ENCODE measurements at places on chromosomes 7 and 10.

- DNase-seq, result no peak
Measured at GRCh38 chr10:77333610-77334340, 303.8 kb downstream of the KCNMA1 start.

- no peak for DNase-seq
Measured at GRCh38 chr7:158868764-158869410, 12.5 kb downstream of the DYNC2I1 start.

DNA sequence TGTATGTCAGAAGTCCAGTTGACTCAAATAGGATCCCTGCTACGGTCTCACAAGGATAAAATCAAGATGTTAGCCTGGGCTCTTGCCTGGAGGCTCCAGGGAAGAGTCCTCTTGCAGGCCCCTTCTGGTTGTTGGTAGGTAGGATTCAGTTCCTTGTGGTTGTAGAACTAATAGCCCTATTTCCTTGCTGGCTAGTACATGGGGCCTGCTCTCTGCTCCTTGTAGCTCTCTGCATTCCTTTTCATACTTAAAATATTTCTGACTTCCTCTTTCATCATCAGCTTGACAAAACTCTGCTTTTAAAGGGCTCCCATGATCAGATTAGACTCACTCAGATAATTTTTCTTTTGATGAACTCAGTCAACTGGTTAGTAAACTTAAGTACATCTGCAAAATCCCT is 756.7 kb downstream of the GATA3 start:
- no peak for DNase-seq

DNA sequence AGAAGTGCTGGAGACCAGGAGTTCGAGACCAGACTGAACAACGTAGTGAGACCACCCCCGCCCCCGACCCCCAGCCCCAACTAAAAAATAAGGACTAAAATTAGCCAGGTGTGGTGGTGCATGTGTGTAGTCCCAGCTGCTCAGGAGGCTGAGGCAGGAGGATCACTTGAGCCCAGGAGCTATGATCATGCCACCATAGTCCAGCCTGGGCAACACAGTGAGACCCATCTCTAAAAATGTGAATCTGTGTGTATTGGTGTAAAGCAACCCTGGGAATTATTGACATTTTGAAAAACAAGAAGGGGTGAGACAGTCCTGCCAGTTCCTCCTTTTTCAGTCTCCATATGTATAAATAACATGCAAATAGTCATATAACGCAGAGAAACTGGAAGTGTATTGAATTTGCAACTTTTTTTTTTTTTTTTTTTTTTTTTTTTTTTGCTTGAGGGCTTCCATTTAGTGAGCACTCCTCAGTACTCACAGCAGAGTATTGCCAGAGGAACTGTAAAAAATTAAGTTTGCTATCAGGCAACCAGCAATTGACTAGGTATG is 3.4 kb upstream of the ITGB1 start:
- DNase-seq, result no peak

- no peak for DNase-seq
Measured at GRCh38 chr10:114328441-114328812, 75.9 kb downstream of the AFAP1L2 start.

DNA sequence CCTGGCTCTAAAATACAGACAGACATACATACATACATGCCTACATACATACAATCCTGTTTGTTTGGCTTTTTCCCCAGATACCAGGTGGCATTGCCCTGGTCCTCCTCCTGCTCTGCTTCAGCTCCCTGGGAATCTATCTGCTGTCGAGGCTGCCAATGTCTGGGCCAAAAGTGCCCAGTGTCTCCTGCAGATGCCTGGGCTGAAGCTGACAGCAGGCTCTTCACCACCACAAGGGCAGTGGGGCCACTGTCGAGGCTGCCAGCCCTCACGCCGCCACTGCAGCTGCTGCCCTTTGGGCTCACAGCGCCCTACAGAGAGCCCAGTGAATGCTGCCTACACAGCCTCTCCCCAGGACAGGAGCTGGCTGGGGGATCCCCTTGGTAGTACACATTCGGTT is 18.0 kb upstream of the STN1 start:
- no peak for DNase-seq

DNA sequence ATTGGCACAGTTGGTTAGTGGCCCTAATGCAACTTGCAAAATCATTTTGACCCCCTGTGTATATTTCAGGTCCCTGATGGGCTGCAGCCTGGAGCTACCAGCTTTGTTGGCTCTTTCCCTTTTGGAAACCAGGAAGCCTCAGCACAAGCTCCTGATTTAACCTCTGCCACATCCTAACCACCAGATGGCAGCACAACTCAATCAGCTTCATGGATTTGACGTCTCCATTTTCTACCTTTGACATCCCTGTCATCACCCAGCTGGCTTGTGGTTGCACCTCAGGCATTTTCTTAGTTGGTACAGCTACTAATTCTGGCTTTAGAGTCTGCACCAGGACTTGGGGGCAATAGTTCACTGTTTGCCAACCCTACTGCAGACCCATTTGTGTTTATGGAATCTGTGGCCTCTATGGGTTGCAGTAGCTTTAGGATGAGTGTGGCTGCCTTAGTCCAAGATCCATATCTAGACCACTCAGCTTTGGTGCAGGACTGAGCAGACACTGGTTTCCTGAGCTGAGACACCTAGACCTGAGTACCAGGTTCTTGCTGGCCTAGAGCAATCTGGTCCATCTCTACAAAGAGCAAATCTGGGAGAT is 456.2 kb downstream of the REEP3 start:
- DNase-seq, result no peak

DNA sequence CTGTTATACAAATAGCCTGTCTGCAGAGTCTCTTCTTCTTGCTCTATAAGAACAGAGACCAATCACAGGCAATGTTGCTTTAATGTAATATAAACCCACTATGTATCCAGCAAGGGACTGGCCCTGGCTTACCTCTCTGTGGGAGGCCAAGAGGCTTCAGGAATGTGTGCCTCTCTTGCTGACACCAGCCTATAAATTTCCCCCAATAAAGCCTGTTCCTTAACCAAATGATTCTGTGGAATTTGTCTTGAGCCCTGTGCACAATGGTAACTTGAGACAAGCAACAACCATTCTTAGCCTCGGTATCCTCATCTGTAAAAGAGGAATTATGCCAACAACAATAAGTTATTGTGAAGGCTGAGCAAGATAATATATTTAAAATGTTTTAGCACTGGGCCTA is 563.7 kb downstream of the GRM8 start:
- no peak for DNase-seq

GRCh38 chr10:124251317-124252065 is 158.1 kb upstream of the CHST15 start:
- no peak for DNase-seq

GRCh38 chr7:44387389-44387788 is 62.0 kb upstream of the CAMK2B start:
- DNase-seq, result no peak

- DNase-seq, result no peak
Measured at GRCh38 chr10:107561136-107561650, 396.7 kb upstream of the SORCS1 start.

GRCh38 chr10:132115732-132116131 is 50.0 kb downstream of the JAKMIP3 start:
- DNase-seq, result no peak

DNA sequence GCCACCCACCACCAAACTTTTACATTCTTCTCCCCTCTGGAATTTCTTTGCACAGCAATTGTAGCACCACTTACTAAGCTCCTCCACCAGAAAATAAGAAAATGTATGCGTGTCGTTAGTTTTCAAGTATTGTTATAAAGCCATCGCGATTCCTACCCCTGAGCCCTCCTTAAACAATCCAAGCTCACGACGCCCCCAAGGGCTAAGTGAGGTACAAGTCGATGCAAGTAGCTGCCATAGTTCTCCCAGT is 1.3 kb downstream of the FRAT2 start:
- no peak for DNase-seq

DNA sequence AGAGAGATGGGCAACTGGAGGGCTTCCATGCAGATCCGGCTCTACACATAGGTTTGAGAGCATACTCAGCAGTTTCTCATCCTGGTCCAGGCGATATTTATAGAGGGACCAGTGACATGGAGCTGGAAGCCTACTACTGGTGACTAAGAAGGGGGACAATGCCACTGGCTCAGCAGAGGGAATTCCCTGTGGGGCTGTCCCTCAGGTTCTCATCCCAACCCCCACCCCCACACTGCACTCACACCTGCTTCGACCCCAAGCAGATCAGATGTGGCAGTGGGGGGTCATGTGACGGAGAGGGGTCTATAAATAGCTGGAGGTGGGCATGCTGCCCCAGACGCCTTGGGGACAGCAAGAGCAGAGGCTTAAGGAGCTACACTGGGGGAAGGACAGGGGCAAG is at the start of gene CLCN1:
Gene CLCN1 (plus strand): TSS at position 336 of the 400 bp plus-strand sequence. CDS start 102 bp downstream, outside the sequence.
- no peak for DNase-seq

DNA sequence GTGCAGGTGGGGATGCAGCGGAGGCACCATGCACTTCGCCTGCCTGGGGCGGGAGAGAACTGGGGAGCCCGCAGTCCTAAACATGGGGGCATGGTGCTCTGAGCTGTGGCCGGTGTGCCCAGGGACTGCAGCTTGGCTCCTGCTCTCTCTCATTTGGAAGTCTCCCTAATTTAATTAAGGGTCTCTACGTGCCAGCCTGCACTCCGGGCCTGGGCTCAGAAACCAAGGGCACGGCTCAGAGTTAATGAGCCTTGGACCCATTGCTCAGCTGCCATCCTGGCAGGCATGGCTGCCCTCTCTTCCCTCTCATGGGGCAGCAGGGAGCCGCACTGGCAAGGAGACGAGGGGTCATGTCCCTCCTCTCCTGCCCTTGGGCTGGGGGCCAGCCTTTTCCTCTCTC is 115.6 kb downstream of the CDH23 start:
- no peak for DNase-seq

DNA sequence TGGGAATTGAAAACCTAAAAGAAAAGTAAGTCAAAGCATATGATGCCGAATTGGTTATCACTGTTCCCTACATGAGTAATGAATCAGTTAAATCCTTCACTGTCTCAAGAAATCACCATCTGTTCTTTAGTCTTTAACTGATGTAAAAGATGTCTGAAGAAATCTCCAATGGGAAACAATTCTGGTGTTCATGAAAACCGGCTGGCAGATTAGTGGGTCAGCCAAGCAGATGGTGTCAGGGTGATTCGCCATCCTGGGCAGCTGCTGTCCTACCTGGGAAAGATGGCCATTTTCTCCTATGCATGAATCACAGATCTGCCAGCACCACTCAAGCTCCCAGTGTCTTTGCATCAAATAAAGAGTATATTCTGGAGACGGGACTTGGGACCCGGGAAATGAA is 925.2 kb upstream of the GHITM start:
- DNase-seq, result no peak

DNA sequence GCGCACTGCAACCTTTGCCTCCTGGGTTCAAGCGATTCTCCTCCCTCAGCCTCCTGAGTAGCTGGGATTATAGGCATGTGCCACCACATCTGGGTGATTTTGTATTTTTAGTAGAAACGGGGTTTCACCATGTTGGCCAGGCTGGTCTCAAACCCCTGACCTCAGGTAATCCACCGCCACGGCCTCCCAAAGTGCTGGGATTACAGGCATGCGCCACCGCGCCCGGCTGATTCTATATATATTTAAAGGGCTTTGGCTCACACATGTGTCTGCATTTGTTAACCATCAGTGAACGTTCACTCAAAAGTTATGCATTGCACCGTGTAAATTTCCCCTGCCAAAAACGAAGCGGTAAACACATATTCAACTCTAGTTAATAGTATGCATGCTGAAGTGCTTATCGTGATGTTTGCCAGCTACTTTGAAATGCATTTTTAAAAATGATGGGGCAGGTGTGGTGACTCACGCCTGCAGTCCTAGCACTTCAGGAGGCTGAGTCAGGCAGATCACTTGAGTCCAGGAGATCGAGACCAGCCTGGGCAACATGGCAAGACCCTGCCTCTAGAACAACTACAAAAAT is 17.7 kb upstream of the WIPI2 start:
- DNase-seq, result no peak

GRCh38 chr10:45239642-45240041 is 75.8 kb downstream of the OR13A1 start:
- DNase-seq, result no peak

- no peak for DNase-seq
Measured at GRCh38 chr10:79372871-79373270, 25.6 kb downstream of the PPIF start.

GRCh38 chr7:151869109-151869428 is 7.8 kb downstream of the PRKAG2 start:
- no peak for DNase-seq

- DNase-seq, result no peak
Measured at GRCh38 chr10:113928830-113929229, 74.4 kb downstream of the NHLRC2 start.

GRCh38 chr7:122136078-122136477 is 8.0 kb downstream of the AASS start:
- no peak for DNase-seq

GRCh38 chr10:7075851-7076250 is 335.0 kb downstream of the SFMBT2 start:
- no peak for DNase-seq

GRCh38 chr10:57362811-57363210 is 904.9 kb downstream of the IPMK start:
- DNase-seq, result no peak

DNA sequence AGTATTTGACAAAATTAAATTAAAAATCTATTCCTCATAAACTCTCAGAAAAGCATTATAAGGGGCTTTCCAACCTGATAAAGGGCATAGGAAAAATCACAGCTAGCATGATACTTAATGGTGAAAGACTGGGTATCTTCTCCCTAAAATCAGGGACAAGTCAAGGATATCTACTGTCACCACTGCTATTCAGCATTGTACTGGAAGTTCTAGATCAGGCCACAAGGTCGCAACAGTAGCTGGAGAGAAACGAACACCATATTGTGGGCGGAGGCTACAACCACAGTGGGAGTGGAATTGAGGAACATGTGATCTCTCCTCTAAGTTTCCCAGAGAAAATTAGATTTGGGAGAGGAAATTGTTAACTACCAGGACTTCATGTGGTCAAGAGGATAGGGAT is 70.0 kb upstream of the NAMPT start:
- DNase-seq, result no peak

- no peak for DNase-seq
Measured at GRCh38 chr10:356452-356851, 221.2 kb downstream of the ZMYND11 start.

DNA sequence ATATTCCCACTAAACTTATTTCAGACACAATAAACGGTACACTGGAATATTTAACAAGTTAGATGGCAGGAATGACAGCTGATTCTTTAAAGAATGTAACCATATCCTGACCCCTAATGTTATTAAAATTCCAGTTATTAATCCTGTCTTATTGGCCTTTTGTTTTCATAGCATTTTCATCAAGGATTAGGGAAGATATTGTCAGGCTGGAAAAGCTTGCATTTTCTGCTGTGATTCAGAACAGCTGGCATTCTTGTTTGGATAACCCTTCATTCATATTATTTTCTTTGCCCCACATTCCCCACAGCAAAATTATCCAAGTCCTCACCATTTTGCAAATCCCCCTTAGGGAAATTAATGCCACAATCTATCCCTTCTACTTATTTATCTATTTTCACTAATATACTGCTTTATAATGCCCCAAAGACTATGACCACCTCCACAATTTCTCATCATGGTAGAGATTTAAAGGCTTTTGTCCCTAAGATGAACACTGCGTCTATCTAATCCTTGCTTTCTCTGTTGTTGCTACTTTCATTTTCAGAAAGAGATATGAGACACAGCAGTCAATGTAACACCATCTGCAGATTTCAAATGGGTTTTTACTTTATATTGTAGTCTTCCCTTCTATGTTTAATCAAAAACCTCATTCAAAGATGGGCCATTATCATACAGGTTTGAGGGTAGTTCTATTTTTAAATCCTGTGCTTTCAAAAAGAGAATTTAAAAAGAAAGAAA is 475.1 kb downstream of the PARD3 start:
- DNase-seq, result no peak
